ENCODE measurements at places on chromosomes 13 and 19.
A peak's percentile ranks its signal among the peaks of the same experiment; 100 is the strongest.

DNA sequence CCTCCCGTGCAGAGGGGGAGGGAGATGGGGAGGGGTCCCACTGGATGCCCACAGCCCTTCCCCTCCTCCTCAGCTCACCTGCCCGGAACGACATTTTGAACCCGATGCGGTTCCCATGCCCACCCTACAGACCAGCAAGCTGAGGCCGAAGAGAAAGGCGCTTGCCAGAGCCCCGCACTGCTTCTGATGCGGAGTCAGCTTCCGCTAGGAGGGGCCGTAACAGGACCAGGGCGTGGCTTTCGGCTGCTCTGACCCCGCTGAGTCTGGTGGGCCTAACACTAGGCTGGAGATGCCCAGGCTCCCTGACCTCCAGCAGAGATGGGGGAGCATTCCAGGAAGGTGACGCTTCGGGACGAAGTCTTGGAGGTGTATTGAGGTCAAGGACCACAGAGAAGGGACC, 6.7 kb downstream of the ONECUT3 start:
- DNase-seq, result no peak

GRCh38 chr13:43816401-43816889, 29.7 kb upstream of the ENOX1 start:
- no peak for DNase-seq

DNA sequence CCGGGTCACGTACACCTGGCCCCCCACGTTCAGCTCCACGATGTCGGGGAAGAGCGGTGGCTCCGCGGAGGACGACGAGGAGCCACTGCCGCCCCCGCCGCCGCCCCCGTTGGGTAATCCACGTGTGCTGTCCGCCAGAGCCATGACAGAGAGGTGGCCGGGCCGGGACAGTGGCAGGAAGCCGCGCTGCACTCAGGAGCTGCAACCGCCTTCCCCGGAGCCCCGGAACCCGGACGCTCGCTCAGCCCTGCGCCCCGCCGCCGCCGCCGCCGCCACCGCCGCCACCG, 257 bp downstream of the KCTD12 start:
- DNase-seq, result no peak

- DNase-seq, result no peak
Observed at GRCh38 chr13:29954082-29955028, 103.9 kb upstream of the UBL3 start.

DNA sequence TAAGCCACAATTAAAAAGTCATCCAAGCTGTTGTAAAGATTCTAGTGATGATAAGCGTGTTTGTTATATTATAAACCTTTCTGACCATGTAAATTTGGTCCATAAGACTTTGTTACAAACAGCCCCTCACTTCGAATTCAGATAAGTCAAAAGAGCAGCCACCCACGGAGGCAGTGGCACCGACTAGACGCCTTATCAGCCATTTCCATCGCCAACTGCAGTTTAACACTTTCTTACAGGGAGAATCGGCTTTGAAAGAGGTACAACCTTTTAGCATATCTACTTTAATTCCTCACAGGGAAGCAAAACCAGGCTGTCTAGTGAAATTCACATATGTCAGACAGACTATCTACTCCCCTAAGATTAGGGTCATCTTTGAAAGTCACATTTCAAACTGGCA, 47.5 kb downstream of the SOX21 start:
- no peak for DNase-seq

DNA sequence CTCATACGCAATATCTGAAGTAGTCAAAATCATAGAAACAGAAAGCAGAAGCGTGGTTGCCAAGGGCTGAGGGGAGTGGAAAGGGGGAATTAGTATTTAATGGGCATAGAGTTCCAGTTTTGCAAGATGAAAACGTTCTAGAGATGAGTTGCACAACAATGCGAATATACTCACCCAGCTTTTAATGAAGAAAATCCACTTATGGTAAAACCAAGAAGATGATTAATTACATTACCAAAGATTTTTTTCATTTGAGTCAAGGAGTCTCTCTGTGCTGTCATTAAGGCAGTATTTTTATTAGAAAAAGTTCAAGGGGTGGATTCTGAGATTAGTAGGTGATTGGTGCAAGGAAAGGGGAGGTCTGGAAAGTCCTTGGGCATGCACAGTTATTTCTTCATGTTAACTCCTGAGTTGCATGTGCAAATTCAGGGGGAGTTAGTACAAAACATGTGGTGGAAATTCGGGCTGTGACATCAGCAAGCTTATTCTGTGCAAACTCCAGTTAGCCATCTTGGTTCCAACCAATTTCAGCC, 6.9 kb upstream of the CBY2 start:
- no peak for DNase-seq

DNA sequence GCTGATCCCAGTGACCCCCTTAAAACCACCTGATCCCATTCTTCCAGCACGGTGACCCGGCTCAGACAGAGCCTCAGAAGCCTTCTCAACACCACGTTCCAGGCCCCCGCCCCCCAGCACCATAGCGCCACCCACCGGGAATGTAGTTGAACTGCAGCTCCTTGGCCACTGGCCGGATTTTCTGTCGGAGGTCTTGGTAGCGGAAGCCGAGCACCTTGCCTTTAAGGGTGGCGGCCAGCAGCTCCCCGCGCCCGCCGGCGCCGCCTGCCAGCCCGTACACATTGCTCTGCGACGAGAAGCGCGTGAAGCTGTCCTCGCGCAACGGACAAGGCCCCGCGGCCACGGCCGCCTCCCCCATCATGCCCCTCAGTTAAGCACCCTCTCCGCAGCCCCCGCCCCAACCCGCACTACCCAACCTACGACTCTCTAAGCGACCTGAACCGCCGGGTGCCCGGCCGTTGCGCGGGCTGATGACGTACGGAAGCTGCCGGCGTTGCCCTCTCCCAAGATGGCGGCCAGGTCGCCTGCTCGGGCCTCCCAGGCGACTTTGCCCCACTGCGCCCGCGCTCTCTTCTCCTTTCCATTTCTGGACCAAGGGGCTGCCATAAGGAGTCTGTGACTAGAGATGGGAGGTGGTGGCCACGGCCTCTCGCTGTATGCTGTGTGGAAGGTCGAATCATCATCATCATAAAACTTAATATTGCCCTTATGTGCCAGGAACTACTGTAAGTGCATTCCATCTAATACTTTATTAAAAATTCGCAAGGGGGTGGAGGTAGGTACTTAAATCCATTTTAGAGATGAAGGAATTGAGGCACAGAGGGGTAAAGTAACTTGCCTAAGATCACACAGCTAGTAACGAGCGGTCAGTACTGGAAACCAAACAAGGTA, at the start of gene KPTN:
KPTN (minus strand) TSS at position 420 of the 891 bp plus-strand sequence; CDS start at position 361, 59 bp downstream.
- DNase-seq, result peak; percentile 65

DNA sequence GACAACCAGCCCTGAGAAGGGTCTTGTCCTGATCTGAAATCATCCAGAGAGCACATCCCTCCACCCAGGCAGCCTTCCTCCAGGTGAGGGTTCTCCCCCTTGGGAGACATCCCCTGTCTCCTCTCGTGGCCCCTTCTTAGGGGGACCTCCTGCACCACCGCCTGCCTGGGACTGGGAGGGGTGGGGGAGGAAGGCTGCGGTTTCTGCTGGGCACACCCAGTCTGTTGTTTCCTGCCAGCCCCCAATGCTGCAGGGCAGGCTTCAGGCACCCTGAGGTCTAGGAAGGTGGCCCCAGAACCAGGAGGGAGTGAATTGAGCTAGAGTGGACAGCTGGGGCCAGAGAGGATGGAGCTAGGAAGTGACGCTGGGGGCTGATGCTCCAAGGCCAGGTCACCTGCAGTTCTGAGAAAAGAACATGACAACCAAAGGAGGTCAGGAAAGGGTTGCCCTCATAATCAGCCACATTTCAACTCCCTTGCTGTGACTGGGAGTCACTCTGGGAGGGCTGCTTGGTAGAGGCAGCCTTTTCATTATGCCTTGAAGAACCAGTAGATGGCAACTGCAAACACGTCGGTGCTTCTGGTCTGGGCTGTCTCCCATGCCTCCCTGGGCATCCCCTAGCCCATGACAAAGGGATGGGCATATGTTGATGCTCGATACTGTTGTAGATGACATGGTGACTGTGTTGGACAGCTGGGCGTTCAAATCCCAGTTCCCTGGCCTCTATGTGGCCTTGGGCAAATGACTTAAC, 1.4 kb downstream of the ARHGEF18 start:
- DNase-seq, result no peak

DNA sequence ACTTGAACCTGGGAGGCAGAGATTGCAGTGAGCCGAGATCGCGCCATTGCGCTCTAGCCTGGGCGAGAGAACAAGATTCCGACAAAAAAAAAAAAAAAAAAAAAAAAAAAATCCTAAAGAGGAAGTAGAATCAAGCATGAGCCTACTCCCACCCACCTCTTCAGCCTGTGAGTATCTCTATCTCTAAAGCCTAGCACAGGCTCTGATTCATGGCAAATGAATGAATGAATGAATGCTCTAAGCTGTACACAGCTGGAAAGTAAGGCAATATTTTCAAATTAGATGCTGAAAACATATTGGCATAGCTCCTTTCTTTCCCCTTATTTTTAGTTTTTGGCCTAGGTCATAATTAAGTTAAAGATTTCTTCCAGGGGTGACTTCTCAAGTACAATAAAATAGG, 35.7 kb upstream of the FAM216B start:
- no peak for DNase-seq
